Fibroblast of mammary gland (primary cell): ENCODE measurements at places on chromosomes 2 and 18.

GRCh38 chr2:186098821-186099220, 360.2 kb downstream of the FSIP2 start:
- peak; percentile 10 for DNase-seq

- DNase-seq: no peak
These were observed 234.4 kb downstream of the RNF152 start for GRCh38 chr18:61658431-61658830.

- peak; percentile 65 for DNase-seq
These were observed at the start of the genes PEX13 and PUS10 for GRCh38 chr2:61017556-61018317. TSS of gene PEX13 (plus strand) at chr2:61017720. CDS start at chr2:61017760, 40 bp downstream. TSS of gene PUS10 (minus strand) at chr2:61018255. CDS start at chr2:61011890, 6,365 bp downstream.

GRCh38 chr2:237230355-237230754, 144.7 kb downstream of the COPS8 start:
- DNase-seq: no peak

DNA sequence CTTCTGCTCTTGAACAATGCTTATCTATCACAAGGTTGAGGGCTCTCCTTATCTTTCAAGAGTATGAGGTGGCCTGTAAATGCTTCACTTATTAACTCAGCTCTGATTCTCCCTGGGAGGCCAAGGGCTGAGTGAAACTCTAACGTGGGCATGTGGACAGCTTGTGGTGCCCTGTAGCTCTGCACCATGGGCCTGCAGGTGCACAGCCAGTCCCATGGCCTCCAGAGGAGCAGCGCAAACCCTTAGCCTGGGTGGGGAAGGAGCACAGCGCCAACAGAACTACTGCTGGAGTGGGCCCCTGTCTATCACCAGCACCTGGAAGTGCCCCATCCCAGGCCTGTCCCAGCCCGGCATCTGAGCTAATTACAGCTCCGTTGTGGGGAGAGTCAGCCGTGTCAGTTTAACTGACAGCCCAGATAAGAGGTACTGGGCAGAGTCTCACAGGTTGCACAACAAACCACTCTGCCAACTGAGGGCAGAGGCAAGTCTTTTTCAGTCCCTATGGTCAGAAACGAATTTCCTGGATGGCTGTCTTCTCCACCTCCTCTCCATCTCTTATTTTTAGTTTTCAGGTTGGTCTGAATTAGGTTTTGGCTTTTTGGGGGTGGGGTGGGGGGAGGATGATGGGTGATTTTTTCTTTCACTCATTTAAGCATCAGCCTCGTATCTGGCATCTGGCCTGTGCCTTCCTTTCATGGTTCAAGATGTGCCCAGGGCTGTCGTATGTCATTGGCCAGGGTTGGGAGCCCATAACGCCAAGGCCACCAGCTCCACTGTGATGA, 219.5 kb downstream of the BCL2 start:
- DNase-seq: no peak

DNA sequence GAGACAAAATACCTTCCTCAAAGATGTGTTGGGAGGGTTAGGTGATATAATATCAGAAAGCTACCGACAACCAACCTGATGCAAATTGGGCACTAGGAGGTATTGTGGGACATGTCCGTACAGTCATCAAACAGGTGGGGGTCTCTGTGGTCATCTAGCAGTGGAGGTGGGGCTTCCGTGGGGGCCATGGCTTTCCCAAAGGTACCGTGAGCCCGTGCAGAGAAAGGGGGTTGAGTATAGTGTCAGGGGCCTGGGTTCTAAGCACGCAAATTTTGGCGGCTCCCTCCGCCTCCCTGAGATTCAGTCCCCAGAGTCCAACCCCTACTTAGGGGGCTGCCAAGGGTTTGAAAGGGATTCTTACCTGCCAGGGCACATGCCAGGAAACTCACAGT, 32.6 kb downstream of the HJURP start:
- DNase-seq: no peak

DNA sequence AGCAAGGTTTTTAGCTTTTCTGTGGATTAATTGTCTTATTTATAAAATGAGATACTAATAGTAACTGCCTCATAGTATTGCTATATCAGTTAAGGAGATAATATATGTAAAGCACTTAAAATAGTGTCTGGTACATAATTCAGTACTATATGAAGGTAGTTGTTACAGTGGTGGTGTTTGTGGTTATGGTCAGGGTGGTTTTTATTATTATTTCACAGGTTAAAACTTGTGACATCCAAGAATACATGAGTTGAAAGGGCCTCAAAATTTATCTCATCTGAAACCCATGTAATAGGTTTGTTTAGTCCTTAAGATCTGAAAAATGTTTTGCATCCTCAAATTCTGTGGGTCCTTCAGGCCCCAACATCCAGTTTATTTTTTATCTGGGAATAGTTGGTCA, 369.5 kb upstream of the LRATD1 start:
- DNase-seq: no peak

DNA sequence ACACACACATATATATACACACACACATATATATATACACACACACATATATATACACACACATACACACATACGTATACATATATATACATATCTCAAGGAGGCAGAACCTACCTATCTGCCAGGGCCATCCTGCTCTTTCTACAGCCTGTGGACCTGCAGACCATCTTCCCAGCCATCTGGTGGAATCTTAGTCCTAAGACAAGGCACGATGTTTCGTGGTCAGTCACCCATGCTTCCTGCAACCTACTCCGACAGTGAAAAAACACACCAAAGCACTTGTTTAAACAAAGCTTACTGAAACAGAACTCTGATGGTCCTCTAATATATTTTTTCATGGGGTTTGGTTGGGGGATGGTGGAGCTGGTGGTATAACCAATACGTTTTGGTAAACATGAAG, 164.2 kb upstream of the ZNF521 start:
- DNase-seq: no peak

- DNase-seq: no peak
These were observed 35.2 kb upstream of the NAPG start for GRCh38 chr18:10490401-10491165.

DNA sequence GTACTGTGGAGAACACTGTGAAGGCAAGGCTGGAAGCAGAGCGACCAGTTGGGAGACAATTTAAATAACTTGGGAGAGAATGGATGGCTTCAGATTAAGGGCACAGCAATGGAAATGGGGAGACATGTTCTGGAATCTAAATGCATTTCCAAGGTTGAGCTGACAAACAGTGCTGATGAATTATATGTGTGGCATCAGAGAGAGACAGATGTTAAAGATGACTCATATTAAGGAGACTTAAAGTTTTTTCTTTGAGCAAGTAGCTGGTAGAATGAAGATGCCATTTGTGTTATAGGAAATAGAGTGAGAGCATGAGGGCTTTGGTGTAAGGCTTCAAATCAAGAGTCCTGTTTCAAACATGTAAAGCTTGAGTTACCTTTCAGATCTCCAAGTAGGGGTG, 441.8 kb downstream of the SETBP1 start:
- peak; percentile 53 for DNase-seq

DNA sequence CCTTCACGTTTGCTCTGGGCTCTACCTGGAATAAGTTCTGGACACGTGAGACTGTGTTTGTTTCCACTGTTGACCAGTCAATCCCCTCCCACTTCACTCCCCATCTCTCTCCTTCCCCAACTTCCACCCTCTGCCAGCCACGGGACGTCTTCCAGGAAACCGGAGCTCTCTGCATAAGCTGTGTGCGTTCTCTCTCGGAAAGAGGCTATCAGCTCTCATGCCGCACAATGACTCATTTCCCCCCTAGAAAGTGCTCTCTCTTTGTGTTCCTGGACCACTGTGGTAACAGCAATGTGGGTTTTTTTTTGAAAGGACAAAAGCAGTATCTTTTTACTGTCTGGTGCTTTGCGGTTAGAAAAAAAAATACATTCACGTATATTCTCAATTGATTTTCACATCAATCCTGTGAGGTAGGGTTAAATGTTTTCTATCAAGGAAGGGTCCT, 10.2 kb downstream of the PROKR1 start:
- peak; percentile 53 for DNase-seq

DNA sequence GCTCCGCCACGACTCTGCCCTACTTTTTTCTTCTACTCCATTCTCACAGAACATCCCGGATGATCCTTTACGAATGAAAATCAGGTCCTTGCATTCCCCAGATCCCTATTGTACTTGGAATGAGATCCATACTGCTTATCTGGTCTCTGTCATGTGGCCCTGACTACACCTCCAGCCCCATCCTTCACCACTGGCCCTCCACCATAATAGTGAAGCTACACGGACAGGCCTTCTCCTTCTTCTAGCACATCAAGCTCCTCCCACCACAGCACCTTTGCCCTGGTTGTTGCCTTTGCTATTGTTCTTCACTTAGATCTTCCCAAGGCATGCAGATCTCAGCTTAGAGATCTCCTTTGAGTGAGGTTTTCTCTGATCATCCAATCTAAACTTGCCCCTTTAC, 20.1 kb upstream of the RMDN2 start:
- DNase-seq: no peak

- peak; percentile 80 for DNase-seq
These were observed 666.4 kb upstream of the ZEB2 start for GRCh38 chr2:145186303-145186702.

- no peak for DNase-seq
These were observed 93.1 kb downstream of the ZNF236 start for GRCh38 chr18:76915456-76915855.

DNA sequence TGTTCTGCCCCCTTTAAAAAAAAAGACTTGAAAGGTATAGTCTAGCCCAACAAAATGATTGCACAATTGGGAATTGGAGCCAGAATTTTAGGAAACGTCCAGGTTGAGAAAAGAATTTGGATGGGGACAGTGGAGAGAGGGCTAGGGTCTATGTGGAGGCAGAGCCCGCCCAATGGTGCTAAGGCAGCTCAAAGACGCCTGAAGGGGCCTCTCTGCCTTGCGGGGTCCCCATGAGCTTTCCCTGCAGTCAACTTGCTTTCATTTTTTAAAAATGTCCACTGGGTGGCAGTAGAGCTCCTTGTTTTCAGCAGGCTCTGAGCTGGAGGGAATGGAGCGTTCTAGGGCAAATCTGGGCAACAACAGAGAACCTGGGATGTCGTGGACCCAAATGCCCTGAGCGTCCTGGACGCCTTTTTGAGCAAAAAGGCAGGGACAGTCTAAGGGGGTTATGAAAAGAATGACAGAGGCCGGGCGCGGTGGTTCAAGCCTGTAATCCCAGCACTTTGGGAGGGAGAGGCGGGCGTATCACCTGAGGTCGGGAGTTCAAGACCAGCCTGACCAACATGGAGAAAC, 40.2 kb upstream of the ITM2C start:
- peak; percentile 81 for DNase-seq

- DNase-seq: no peak
These were observed 1240.3 kb upstream of the ACVR2A start for GRCh38 chr2:146604521-146604920.

DNA sequence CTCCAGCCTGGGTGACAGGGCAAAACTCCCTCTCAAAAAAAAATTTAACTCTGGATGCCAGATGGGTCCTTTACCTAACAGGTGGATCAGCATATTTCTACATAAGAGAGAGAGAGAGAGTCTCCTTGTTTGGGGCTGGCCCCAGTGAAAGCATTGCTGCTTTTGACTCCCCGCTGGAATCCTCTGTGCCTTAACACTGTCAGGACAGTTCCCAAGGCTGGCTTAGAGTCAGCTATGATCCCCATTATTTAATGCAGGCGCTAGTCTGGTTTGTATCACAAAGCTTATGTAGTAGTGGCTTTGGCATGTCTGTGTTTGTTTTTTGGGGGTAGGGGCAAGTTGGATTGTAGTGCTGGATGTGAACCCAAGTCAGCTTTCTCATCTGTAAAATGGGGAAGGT, 9.4 kb downstream of the INPP4A start:
- DNase-seq: no peak

GRCh38 chr2:225615514-225615913, 216.0 kb downstream of the NYAP2 start:
- no peak for DNase-seq

DNA sequence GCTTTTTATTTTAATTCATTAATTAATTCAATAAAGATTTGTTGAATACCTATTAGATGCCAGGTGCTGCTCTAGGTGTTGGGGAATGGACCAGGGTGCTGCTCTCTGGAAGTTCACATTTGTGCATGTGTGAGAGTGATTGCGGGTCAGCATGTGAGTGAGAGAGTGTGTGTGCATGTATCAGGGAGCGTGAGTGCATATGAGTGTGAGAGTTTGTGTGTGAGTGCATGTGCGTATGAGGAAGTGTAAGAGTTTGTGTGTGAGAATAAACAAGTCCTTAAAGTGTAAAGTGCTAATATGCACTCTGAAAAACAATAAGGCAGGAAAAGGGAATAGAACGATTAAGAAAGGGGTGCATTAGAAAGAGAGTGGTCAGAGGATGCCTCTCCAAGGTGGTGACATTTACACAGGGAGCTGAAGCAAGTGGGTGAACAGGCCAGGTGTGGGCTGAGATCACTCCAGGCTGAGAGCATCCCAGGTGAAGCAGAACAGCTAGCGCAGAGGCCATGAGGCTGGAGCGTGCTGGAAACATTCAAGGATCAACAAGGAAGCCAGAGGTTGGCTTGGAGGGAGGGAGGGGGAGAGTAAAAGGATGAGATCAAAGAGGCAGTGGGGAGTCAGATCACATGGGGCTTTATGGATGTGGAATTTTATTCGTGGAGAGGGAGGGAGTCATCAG, 50.5 kb upstream of the SLC1A4 start:
- DNase-seq: no peak

GRCh38 chr2:121289271-121289670, 4.3 kb upstream of the TFCP2L1 start:
- DNase-seq: no peak

DNA sequence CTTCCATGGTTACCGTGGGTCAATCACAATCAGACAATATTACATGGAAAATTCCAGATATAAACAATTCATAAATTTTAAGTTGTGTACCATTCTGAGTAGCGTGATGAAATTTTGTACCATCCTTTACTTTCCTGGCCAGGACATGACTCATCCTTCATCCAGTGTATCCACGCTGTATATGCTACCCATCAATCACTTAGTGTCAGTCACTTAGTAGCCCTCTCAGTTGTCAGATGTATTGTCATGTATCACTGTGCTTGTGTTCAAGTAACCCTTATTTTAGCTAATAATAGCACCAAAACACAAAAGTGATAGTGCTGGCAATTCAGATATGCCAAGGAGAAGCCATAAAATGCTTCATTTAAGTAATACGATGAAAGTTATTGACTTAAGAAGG, 282.6 kb downstream of the CPS1 start:
- DNase-seq: no peak

- no peak for DNase-seq
These were observed 70.9 kb downstream of the PTRHD1 start for GRCh38 chr2:24722141-24722790.

GRCh38 chr2:97741251-97741650, 27.9 kb downstream of the ZAP70 start:
- no peak for DNase-seq

- DNase-seq: no peak
These were observed 73.1 kb downstream of the RTN4 start for GRCh38 chr2:54977149-54977548.

GRCh38 chr2:59997371-59997770, 556.1 kb downstream of the BCL11A start:
- DNase-seq: no peak

DNA sequence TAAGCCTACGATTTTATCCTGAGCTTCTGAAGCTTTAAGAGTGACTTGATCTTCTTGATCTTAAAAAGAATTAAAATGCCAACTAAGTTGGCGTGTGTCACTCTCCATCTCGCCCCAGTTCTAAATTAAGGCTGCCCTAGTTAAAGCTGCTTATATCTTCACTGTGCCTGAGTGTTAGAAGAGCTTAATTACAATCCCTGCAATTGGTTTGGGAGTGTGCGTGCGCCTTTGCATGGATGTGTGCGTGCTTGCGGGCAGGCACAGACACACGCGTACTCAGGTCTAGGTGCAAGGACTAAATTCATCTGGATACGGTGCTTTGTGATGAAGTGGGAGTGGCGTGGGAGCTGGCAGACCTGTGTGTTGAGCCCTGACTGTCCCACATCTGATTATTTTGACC, 201.5 kb downstream of the FAM210A start:
- DNase-seq: no peak
